Activated T-cell treated with anti-CD3 and anti-CD28 coated beads, Interleukin-2, amount 50 U/mL, for 72 hours (primary cell): ENCODE measurements at places on chromosomes 1 and 21. TPM values are rescaled to one million over a fixed set of nuclear protein-coding genes. Genes with fewer than 3 reads are reported as not detected.

Gene SPATA17
- total RNA-seq: not detected

Gene TUT4
- 120 TPM for total RNA-seq

Gene USP48
- total RNA-seq: 143 TPM

Gene OR2L3
- total RNA-seq: not detected

Gene OR2T5
- total RNA-seq: not detected
